ENCODE measurements at places on chromosomes 16 and 17.

DNA sequence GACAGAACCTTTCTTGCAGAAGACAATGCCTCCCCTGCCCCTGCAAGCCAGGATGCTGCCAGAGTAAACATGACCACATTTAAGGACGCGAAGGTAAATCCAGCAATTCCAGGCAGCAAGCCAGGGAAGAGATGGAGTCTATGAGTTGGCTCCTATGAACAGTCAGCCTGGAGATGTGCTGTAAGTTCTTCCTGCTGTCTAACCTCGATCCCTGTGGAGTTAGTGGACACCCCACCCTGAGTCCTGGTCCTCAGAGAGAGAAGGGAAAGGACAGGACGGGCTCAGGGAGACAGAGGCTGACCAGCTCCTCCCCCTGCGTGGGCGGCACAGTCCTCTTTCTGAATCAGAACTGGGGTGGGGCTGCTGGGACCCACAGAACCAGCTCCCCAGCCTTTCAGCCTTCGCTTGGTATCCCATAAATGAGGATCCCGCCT is 24.9 kb downstream of the CDC42EP4 start:
- no peak for DNase-seq

- DNase-seq: peak; percentile 77
Observed at GRCh38 chr16:30534368-30535105, at the start of gene ZNF747. Gene ZNF747 (minus strand): TSS chr16:30534858. CDS start chr16:30534679, 179 bp downstream.

DNA sequence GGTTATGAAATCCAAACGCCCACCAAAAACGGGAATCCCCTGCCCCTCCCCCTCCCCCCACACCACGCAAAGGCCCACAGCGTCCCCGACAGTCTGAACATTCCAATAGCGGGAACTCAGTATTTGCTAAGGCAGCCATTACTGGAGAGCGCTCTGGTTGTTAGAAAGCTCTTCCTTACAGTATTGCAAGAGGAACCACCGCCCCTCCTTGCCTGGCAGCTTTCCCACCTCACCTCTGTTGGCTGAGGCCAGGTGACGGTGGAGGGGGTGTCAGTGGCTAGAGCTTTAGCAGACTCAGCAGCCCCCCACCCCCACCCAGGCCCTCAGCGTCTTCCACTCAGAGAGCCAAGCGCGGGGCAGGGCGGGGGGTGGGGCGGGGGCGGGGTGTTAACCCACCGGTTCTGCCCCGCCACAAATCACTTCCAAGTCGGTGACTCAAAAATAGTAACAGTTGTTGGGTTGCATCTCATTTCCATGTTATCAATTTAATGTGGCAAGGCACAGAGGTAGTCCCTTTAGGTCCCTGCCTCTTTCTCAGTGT is 2.2 kb upstream of the PLEKHH3 start:
- peak; percentile 70 for DNase-seq

- no peak for DNase-seq
Observed at GRCh38 chr16:84746231-84746630, 46.4 kb downstream of the USP10 start.
